EH (cell line): ENCODE measurements at places on chromosomes 1 and 21.
A peak's percentile ranks its signal among the peaks of the same experiment; 100 is the strongest.

GRCh38 chr1:56660293-56660692 is 15.2 kb downstream of the PRKAA2 start:
- no peak for DNase-seq

DNA sequence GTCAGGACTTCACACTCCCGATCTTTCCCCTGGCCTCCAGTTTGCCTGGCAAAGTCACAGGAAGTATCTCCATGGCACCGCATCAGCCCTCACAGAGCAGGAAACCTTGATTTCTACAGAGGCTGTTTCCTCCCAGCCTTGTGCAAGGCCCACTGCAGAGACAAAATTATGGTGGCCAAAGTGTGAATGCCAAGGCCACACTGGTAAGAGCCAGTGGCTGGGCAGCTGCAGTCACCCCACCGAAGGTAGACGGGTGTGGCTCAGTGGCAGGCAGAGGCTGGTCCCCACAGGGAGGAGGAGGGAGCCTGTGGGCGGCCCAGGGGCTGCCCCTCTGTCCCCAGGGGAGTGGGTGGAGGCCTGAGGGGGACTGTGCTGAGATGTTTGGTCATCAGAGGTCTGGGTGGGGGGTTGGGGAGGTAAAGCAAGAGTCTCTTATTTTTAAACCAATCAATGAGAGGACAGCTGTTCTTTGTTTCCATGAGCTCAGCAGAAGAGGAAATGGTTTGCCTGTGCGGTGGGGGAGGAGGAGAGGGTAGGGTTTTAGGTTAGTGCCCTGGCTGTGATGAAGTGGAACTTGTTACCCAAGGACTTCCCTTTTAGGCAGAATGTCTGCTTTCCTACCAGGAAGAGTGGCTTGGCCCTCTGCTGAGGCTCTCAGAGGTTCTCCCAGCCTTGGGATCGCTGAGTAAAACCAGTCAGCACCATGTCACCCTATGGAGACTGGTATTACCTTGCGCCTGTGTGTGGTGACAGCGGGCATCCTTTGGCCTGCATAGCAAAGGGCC is 18.0 kb upstream of the BTG2 start:
- DNase-seq, result no peak

GRCh38 chr21:26130249-26130881 is 40.2 kb downstream of the APP start:
- peak; percentile 75 for DNase-seq

- DNase-seq, result no peak
Observed at GRCh38 chr1:166289309-166290050, 122.7 kb upstream of the FAM78B start.

GRCh38 chr1:18820791-18821641 is 38.4 kb downstream of the TAS1R2 start:
- DNase-seq, result peak; percentile 70

- DNase-seq, result no peak
Observed at GRCh38 chr1:220804202-220804586, 17.5 kb downstream of the MTARC1 start.

DNA sequence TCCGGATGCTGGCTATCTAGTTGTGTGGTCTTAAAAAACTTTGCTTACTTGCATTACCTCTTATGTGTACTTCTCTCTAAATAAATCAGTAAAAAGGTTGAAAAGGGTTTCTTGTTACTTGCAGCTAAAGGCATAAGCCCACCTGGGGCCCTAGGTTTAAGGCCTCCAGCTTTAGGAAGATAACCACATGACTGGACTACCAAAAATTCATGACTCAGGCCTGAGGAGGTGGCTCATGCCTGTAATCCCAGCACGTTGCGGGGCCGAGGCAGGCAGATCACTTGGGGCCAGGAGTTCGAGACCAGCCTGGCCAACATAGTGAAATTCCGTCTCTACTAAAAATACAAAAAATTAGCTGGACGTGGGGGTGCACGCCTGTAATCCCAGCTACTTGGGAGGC is 142.9 kb downstream of the APP start:
- DNase-seq, result peak; percentile 8

DNA sequence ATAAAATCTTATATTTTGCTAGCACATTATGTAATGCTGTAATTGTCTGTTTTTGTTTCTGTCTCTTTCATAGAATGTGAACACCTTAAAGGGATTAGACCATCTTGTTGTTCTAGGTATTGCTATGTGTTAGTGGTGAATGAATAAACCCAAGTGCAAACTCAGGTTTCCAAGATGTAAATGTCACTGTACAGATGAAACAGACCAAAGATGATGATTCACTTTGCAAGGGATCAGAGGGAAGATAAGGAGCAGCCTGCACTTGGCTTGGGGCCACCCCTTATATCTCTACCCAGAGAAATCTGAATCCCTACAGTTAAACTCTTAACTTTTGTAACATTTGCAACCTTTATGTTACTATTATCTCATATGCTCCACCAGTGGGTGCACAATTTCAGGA is 25.4 kb downstream of the UROD start:
- DNase-seq, result peak; percentile 18

GRCh38 chr1:203039609-203040512 is 13.6 kb downstream of the PPFIA4 start:
- no peak for DNase-seq

GRCh38 chr1:22619798-22620197 is 16.6 kb upstream of the C1QA start:
- no peak for DNase-seq

- DNase-seq, result peak; percentile 58
Observed at GRCh38 chr1:215526147-215526845, 40.8 kb upstream of the KCTD3 start.

GRCh38 chr21:38691631-38692030 is 114.1 kb upstream of the ETS2 start:
- DNase-seq, result no peak

GRCh38 chr1:82565546-82565945 is 764.8 kb downstream of the ADGRL2 start:
- peak; percentile 45 for DNase-seq
